ENCODE measurements at places on chromosomes 11 and 22.
A peak's percentile ranks its signal among the peaks of the same experiment; 100 is the strongest.

- H3K27me3 ChIP-seq = peaks cover 39% of the 10 kb centered on the region
- H3K27ac ChIP-seq = no peak overlapping the region
- no peak for DNase-seq
- no peaks in the 10 kb centered on the region for H3K36me3 ChIP-seq
Measured at GRCh38 chr11:8338138-8338537, 74.5 kb upstream of the LMO1 start.

GRCh38 chr11:6354651-6355485 is 34.6 kb upstream of the CAVIN3 start:
- H3K36me3 ChIP-seq = no peaks in the 10 kb centered on the region
- H3K4me3 ChIP-seq = no peak overlapping the region
- H3K4me1 ChIP-seq = no peaks in the 10 kb centered on the region
- H3K27ac ChIP-seq = no peak overlapping the region

DNA sequence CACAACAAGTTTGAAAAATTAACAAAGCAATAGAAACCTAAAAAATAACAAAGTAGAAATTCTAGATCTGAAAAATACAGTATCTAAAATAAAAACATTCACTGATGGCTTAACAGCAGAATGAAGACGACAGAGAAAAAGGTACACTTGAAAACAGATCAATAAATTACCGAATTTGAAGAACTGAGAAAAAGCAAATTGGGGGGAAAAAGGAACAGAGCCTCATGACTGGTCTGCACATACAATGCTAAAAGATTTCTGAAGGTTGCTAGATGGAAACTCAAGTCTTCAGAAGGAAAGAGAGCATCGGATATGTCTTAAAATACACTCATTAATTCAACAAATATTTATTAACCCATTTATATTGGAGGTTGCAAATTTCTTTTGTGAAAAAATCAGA is 71.6 kb downstream of the SBF2 start:
- H3K4me1 ChIP-seq = no peaks in the 10 kb centered on the region
- DNase-seq = no peak
- H3K4me3 ChIP-seq = no peak overlapping the region
- H3K27me3 ChIP-seq = no peaks in the 10 kb centered on the region
- H3K36me3 ChIP-seq = no peaks in the 10 kb centered on the region

- no peak overlapping the region for H3K27ac ChIP-seq
- H3K36me3 ChIP-seq = no peaks in the 10 kb centered on the region
- no peaks in the 10 kb centered on the region for H3K27me3 ChIP-seq
- H3K4me1 ChIP-seq = no peaks in the 10 kb centered on the region
- DNase-seq = no peak
- H3K4me3 ChIP-seq = no peak overlapping the region
Measured at GRCh38 chr11:26623076-26623659, 51.1 kb upstream of the MUC15 start.

DNA sequence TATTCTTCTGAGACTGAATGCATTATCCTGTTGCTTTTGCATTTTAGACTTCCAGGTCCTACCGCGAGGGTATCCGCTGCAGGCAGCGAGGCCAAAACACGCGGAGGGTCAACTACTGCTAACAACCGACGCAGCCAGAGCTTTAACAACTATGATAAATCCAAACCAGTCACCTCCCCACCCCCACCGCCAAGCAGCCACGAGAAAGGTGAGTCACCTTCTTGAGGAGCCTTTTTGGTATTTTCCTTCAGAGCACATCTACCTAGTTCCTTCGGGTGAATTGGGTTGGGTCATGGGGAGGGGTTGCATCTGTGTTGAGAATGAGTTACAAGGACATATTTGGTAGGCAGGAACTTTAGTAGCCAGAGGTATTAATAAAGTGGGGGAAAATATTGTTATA is 179.8 kb downstream of the NAV2 start:
- H3K36me3 ChIP-seq = no peaks in the 10 kb centered on the region
- no peak for DNase-seq
- H3K4me1 ChIP-seq = no peaks in the 10 kb centered on the region
- no peak overlapping the region for H3K27ac ChIP-seq
- peaks cover 6% of the 10 kb centered on the region for H3K27me3 ChIP-seq

GRCh38 chr11:9660886-9661285 is 3.0 kb upstream of the SWAP70 start:
- peaks cover 45% of the 10 kb centered on the region for H3K27me3 ChIP-seq
- DNase-seq = no peak
- no peak overlapping the region for H3K4me3 ChIP-seq

- no peak overlapping the region for H3K4me3 ChIP-seq
- no peak overlapping the region for H3K27ac ChIP-seq
- no peak for DNase-seq
- peaks cover 12% of the 10 kb centered on the region for H3K27me3 ChIP-seq
- H3K36me3 ChIP-seq = no peaks in the 10 kb centered on the region
Measured at GRCh38 chr22:46413725-46414379, 78.3 kb downstream of the TRMU start.

GRCh38 chr22:48781391-48781790 is 1046.3 kb downstream of the BRD1 start:
- peaks cover 24% of the 10 kb centered on the region for H3K27me3 ChIP-seq
- peaks cover 2% of the 10 kb centered on the region for H3K36me3 ChIP-seq
- H3K27ac ChIP-seq = no peak overlapping the region
- no peak overlapping the region for H3K4me3 ChIP-seq
- H3K4me1 ChIP-seq = no peaks in the 10 kb centered on the region

- H3K4me3 ChIP-seq = no peak overlapping the region
- H3K4me1 ChIP-seq = peaks cover 22% of the 10 kb centered on the region
- H3K36me3 ChIP-seq = no peaks in the 10 kb centered on the region
- DNase-seq = no peak
Measured at GRCh38 chr11:72760539-72761405, 8.6 kb upstream of the ARAP1 start.

DNA sequence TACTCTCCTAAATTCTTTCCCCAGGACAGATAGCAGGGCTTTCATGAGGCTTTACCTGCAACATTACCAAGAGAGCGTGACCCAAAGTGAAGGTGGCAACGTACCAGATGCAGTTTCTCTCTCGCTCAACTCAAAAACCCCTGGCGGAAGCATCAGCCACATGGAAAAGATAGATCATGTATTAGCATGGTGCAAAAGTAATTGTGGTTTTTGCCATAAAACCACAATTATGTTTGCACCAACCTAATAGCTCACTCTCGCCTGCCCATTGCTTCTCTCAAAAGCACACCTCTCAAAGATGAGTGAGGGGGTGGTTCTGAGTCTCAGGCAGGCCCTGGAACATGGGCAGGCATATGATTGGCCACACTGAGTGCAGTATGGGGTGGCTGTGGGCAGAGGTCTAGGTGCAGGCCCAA is 7.0 kb downstream of the MS4A6A start:
- no peak for DNase-seq
- no peak overlapping the region for H3K27ac ChIP-seq
- peaks cover 48% of the 10 kb centered on the region for H3K27me3 ChIP-seq
- H3K4me1 ChIP-seq = no peaks in the 10 kb centered on the region
- no peak overlapping the region for H3K4me3 ChIP-seq

DNA sequence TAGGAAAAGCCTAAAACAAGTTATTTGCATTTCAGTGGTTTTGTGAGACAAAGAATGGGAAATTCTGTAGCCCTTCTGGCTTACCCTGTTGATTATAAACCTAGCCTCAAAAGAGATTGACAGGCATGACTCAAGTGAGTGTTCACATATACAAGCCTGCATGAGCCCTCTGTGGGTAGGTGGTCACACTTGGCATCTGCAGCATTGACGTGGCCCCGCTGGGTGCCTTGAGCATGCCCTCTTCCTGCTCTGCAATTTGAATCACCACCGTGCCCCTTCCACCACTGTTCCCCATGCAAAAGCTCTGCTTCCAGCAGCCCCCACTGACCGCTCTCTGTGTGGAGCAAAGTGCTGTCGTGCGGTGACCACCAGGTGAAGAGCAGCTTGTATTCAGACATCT is 21.0 kb upstream of the ADSL start:
- H3K4me1 ChIP-seq = peaks cover 45% of the 10 kb centered on the region
- DNase-seq = no peak
- peaks cover 41% of the 10 kb centered on the region for H3K36me3 ChIP-seq
- H3K27ac ChIP-seq = peak overlapping the region; percentile 84

- peaks cover 26% of the 10 kb centered on the region for H3K36me3 ChIP-seq
- no peak for DNase-seq
- no peak overlapping the region for H3K27ac ChIP-seq
Measured at GRCh38 chr11:19173964-19174638, 27.7 kb downstream of the CSRP3 start.

DNA sequence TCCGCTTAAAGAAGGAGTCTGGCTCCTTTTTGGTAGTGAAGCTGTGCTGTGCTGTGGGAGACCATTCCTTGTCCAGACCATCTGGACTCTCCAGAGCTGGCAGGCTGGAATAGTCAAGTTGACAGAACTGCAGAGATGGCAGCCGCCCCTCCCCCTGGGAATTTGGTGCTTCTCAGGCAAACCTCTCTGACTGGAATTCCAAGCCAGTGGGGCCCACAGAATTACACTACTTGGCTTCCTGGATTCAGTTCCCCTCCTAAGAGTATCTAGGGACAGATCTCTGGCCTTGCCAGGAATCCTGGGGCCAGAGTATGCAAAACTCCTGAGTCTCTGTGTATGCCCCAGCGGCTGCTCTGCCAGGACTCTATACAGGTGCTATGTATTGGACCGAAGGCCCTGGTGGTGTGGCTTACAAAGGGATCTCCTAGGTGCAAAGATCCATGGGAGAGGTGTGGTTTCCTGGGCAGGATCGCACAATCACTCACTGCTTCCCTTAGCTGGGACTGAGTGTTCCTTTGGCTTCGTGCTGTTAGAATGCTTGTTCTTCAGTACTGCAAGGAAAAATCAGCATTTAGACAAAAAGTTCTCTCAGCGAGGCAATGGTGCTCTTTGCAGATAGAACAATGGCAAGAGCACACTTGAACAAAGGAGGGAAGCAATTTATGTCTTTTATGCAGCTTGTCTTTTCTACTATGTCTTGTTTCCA is 86.8 kb downstream of the PRMT3 start:
- no peaks in the 10 kb centered on the region for H3K27me3 ChIP-seq

GRCh38 chr22:50483106-50483505 is 1.8 kb downstream of the ADM2 start:
- peak overlapping the region; percentile 11 for H3K4me3 ChIP-seq
- no peak for DNase-seq

GRCh38 chr11:65887723-65888162 is 528 bp downstream of the FIBP start:
- DNase-seq = no peak
- peak overlapping the region; percentile 94 for H3K27ac ChIP-seq
- peak overlapping the region; percentile 84 for H3K4me3 ChIP-seq
- H3K36me3 ChIP-seq = peaks cover 24% of the 10 kb centered on the region
- peaks cover 62% of the 10 kb centered on the region for H3K4me1 ChIP-seq
- H3K27me3 ChIP-seq = no peaks in the 10 kb centered on the region

GRCh38 chr11:1852877-1853276 is at the start of gene LSP1:
Gene LSP1, plus strand, starts transcription at chr11:1853084. Its CDS starts 61 bp downstream, at chr11:1853145.
- H3K4me1 ChIP-seq = peaks cover 47% of the 10 kb centered on the region
- H3K27ac ChIP-seq = peak within 1 kb of the TSS; percentile 99
- peaks cover 17% of the 10 kb centered on the region for H3K36me3 ChIP-seq
- peak within 1 kb of the TSS; percentile 99 for H3K4me3 ChIP-seq
- H3K27me3 ChIP-seq = no peaks in the 10 kb centered on the region

GRCh38 chr11:100557830-100558611 is 129.1 kb upstream of the ARHGAP42 start:
- DNase-seq = no peak
- no peak overlapping the region for H3K27ac ChIP-seq
- no peaks in the 10 kb centered on the region for H3K27me3 ChIP-seq
- H3K36me3 ChIP-seq = peaks cover 1% of the 10 kb centered on the region

DNA sequence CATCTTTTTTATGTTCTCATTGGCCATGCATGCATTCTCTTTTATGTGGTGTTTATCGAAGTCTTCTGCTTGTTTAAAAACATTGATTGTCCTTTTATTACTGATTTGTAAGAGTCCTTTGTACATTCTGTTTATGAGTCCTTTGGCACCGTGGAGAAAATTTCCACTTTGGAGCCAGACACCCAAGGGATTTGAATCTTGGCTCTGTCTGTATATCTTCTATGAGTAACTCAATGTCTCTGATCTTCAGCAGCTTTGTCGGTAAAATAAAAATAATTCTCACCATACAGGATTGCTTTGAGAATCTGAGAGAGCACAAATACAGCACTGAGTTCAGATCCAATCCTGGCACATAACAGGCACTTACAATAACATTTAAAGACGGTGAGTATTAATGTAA is 12.8 kb upstream of the SORL1 start:
- no peaks in the 10 kb centered on the region for H3K27me3 ChIP-seq
- peaks cover 5% of the 10 kb centered on the region for H3K36me3 ChIP-seq
- no peak overlapping the region for H3K4me3 ChIP-seq
- H3K4me1 ChIP-seq = peaks cover 18% of the 10 kb centered on the region

GRCh38 chr22:31449506-31449905 is 40.1 kb downstream of the EIF4ENIF1 start:
- no peak overlapping the region for H3K4me3 ChIP-seq
- DNase-seq = no peak
- peaks cover 9% of the 10 kb centered on the region for H3K4me1 ChIP-seq
- no peak overlapping the region for H3K27ac ChIP-seq

DNA sequence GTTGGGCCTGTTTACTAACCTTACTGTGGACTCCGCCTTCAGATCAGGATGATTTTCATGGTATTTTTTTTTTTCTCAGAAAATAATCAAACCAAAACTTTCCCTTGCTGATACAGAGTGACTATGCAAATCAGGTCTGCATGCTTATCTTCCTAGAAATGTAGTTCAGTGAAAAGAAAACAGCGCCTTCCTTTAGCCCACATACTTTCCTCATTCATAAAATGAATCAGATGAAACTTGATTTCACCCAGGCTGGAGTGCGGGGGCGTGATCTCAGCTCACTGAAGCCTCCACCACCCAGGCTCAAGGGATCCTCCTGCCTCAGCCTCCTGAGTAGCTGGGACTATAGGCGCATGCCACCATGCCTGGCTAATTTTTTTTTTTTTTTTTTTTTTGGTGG is 26.0 kb downstream of the ZNRF3 start:
- DNase-seq = no peak
- H3K36me3 ChIP-seq = no peaks in the 10 kb centered on the region
- no peak overlapping the region for H3K4me3 ChIP-seq
- peaks cover 11% of the 10 kb centered on the region for H3K27me3 ChIP-seq
- no peak overlapping the region for H3K27ac ChIP-seq

GRCh38 chr22:47277531-47277930 is 515.1 kb downstream of the TBC1D22A start:
- no peak overlapping the region for H3K27ac ChIP-seq
- no peaks in the 10 kb centered on the region for H3K4me1 ChIP-seq
- H3K36me3 ChIP-seq = no peaks in the 10 kb centered on the region
- no peak overlapping the region for H3K4me3 ChIP-seq
- H3K27me3 ChIP-seq = peaks cover 44% of the 10 kb centered on the region
- no peak for DNase-seq

DNA sequence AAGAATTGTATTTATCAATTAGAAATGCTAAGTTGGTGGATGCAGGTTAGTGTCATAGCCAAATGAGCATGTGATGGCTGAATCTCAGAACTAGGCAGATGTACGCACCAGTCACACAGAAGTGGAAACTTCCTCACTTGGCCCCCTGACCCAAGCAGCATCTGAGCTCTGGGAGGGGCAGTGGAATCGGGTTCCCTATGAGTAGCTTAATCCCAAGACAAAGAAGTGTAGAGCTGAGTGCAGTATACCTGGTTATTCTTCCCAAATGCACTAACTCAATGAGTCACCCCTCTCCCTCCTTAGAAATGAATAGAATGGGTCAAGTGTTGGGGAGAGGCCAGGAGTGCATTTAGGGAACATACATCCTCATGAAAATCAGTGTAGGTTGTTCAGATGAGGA is 224.6 kb downstream of the FAT3 start:
- no peaks in the 10 kb centered on the region for H3K27me3 ChIP-seq
- H3K36me3 ChIP-seq = no peaks in the 10 kb centered on the region
- no peaks in the 10 kb centered on the region for H3K4me1 ChIP-seq
- no peak for DNase-seq
- no peak overlapping the region for H3K4me3 ChIP-seq

- H3K4me1 ChIP-seq = peaks cover 59% of the 10 kb centered on the region
- H3K27me3 ChIP-seq = no peaks in the 10 kb centered on the region
- H3K27ac ChIP-seq = peak overlapping the region; percentile 92
- H3K4me3 ChIP-seq = peak overlapping the region; percentile 70
Measured at GRCh38 chr11:61021661-61022212, 50.3 kb downstream of the CD6 start.
